ENCODE measurements at places on chromosomes 7 and 10.

- no peak for DNase-seq
Measured at GRCh38 chr7:157978766-157979165, 608.9 kb downstream of the PTPRN2 start.

- no peak for DNase-seq
Measured at GRCh38 chr10:61108915-61109314, 164.9 kb upstream of the RHOBTB1 start.

GRCh38 chr7:137983323-137984008 is 18.4 kb downstream of the CREB3L2 start:
- DNase-seq = no peak

GRCh38 chr7:124690840-124691239 is 74.8 kb downstream of the GPR37 start:
- no peak for DNase-seq

DNA sequence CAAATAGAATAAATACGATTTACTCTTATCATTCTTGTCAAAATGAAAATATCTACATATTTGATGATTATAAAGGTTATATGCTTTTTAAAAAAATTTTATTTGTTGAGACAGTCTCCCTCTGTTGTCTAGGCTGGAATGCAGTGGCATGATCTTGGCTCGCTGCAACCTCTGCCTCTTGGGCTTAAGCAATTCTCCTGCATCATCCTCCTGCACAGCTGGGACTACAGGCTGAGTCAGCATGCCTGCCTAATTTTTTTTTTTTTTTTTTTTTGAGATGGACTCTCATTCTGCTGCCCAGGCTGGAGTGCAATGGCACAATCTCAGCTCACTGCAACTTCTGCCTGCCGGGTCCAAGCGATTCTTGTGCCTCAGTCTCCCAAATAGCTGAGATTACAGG is 48.9 kb downstream of the PUS7 start:
- no peak for DNase-seq

DNA sequence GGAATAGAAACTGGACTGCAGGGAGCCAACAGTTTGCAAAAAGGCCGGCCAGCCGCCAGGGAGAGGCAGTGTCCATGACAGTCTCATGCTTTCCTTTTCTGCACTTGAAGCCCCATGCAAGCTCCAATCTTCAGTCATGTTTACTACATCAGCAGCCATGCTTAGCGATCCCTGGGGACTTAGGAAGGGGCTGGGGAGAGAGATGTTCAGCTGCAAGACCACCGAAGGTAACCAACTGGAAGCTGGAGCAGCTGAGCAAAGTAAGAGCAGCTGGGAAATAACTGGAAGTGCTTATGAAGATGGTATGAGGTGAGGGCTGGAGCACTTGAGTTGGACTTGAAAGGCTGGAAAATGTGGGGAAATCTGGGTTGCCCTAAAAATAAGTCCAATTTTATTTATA is 37.0 kb downstream of the PRR15 start:
- no peak for DNase-seq

- no peak for DNase-seq
Measured at GRCh38 chr7:130143334-130143732, 61.9 kb downstream of the TMEM209 start.

GRCh38 chr7:143283381-143283780 is 1.4 kb upstream of the TMEM139 start:
- DNase-seq = no peak

- DNase-seq = no peak
Measured at GRCh38 chr10:133347710-133348517, 741 bp downstream of the PRAP1 start.

DNA sequence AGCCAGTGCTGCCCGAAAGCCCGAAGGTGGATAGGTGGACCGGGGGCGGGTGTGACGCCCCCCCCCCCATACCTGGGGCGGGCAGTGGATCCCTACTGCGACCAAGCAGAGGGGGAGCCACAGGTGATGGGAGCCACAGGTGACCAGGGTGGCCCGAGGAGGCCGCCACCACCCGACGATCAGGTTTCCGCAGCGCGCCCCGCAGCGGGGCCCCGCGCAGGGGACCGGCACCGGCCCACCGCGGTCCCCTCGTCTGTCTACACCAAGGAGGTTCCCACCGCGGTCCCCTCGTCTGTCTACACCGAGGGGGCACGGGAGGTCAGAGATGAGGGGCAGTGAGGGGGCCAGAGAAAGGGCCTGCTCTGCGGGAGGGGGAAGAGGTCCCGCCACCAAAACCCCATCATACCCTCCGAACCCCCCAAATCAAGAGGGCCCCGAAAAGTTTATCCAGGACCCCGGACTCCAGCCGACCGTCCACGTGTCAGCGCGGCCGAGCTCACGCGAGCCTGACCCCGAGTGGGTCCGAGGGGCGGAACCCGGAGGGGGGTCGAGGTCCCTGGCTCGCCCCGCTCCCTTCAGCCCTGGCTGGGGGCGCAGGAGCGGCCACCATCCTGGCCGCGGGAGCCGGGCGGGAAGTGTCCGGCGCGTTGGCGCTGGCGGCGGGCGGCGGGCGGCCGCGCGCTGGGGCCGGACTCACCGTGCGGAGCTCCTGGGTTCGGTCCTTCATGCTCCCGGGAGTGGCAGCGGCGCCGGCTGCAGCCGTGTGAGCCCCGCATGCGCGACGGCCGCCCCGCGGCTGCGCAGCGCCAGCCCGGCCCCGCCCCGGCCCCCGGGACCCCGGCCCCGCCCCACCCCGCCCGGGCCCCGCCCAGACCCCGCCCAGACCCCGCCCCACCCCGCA is at the start of gene STX1A:
TSS of gene STX1A (minus strand) at position 765 of the 901 bp plus-strand sequence. CDS start at position 727, 38 bp downstream.
- DNase-seq = peak; percentile 73

DNA sequence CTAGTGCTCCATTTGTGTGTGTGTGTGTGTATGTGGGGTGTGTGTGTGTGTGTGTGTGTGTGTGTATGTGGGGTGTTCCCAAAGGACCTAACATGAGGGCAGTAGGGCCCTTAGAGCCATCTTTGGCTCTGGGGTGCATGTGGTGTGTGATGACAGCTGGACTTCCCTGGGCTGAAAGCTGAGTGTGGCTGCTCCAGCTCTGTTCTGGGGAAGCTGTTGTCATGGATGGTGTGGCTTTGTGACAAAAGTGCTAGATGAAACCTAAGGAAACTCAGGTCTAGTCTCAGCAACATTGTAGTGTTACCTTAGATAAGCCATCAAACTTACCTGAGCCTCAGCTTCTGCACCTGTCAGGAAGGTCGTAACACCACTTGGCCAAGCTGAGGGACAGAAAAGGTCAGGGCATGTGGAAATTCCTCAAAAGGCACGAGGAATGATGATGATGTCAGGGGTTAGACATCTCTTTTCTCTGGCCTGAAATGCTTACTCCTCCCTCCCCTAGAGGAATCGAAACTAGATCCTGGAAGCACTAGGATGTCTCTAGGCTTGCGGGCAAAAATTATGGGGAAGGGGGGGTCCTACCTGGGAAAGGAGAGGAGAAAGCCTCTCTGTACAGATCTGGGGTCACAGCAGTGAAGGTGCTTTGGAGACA is 115.4 kb downstream of the RPS24 start:
- no peak for DNase-seq

GRCh38 chr10:130483691-130484467 is 347.7 kb downstream of the GLRX3 start:
- DNase-seq = no peak

DNA sequence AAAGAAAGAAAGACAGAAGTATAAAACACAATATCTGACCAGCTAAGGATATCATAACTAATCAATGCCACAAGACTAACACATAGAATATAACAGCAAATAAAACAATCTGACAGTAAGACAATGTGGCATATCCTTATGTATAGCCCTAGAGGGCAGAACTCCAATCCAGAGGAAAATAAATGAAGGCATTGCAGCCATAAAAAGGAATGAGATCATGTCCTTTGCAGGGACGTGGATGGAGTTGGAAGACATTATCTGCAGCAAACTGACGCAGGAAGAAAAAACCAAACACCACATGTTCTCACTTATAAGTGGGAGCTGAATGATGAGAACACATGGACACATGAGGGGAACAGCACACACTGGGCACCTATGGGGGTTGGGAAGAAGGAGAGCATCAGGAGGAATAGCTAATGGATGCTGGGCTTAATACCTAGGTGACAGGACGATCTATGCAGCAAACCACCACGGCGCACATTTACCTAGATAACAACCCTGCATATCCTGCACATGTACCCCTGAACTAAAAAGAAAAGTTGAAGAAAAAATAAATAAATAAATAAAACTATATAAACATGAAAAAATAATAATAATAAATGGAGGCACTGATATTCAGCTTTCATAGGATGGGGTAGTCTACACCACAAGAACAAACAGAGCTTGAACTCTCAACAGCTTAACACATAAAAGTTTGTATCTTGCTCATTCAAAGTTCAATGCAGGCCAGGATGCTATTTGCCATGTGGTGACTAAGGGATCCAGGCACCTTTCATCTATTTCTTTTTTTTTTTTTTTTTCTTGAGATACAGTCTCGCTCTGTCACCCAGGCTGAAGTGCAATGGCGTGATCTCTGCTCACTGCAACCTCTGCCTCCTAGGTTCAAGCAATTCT is 66.1 kb upstream of the KAT6B start:
- no peak for DNase-seq

- no peak for DNase-seq
Measured at GRCh38 chr10:11865561-11865960, 42.4 kb downstream of the PROSER2 start.

- no peak for DNase-seq
Measured at GRCh38 chr10:27625452-27626211, 120.0 kb downstream of the MKX start.

GRCh38 chr10:89342206-89342958 is 14.6 kb downstream of the IFIT3 start:
- no peak for DNase-seq

DNA sequence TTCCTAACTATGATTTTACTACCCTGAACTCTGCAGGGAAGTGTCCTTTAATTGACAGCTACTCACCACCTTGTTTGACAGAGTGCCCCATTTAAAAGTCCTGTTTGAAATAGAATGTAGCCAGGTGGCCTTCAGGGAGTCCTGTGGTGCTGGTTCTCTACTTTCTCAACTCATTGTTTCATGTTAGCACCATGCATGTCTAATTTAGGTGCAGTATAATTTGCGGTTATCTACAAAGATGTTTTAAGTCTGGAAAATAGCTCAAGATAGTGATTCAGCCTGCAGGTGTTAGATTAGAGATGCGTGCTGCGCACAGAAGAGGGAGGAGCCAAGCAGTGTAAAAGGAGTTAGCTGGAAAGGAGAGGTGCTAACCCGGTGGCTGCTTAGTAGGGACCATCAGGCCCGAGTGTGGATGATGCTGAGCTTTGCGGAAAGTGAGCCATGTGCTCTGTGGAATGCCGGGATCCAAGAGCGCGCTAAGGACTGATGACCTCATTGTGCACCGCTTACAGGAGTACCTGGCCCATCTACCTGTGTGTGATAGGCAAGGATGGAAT is 1.2 kb downstream of the CCM2 start:
- DNase-seq = peak; percentile 77

DNA sequence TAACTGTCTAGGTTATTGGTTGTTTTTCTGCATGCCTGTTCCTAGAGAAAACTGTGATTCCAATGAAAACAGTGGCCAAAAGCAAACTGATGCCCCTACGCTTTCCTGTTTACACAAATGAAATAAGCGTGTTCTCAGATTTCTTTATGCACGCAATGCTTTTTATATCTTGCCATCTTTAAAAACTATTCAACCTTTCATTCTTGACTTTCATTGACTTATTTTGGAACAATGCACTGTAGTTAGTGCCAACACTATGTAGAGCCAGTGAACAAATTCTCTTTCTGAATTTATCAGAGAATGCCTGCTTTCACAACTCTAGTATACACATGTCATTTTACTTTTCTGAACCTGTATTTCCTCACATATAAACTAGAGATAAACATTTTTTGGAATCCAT is 86.6 kb downstream of the CABCOCO1 start:
- no peak for DNase-seq

- DNase-seq = no peak
Measured at GRCh38 chr7:105673367-105674084, 92.2 kb upstream of the EFCAB10 start.

DNA sequence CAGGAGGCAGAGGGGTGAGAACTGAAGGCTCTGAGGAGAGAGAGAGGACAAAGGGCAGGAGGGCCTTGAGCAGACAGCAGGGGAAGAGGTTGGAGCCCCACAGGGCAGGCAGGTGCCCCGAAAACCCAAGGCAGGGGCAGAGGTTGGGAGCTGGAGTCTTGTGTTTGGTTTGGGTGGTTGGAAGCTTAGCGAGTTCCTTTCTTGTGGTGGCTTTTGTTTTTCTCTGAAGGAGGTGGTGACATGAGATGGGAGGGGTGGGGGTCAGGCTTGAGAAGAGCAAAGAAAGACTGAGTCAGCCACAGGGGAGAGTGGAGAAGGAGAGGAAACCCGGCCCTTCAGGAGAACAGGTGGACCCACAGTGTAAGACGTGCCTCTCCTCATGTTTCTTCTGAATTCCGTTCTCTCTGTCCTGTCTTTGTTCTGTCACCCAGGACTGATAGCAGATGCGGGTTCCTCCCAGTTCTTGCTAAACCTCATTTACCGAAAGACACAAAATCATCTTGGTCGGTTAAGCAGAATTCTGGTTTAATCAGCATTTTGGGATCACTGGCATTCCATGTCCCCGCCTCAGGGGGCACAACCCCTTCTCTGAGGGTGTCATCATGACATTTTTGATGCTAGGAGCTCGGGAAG is 95.3 kb downstream of the INSYN2A start:
- DNase-seq = no peak

DNA sequence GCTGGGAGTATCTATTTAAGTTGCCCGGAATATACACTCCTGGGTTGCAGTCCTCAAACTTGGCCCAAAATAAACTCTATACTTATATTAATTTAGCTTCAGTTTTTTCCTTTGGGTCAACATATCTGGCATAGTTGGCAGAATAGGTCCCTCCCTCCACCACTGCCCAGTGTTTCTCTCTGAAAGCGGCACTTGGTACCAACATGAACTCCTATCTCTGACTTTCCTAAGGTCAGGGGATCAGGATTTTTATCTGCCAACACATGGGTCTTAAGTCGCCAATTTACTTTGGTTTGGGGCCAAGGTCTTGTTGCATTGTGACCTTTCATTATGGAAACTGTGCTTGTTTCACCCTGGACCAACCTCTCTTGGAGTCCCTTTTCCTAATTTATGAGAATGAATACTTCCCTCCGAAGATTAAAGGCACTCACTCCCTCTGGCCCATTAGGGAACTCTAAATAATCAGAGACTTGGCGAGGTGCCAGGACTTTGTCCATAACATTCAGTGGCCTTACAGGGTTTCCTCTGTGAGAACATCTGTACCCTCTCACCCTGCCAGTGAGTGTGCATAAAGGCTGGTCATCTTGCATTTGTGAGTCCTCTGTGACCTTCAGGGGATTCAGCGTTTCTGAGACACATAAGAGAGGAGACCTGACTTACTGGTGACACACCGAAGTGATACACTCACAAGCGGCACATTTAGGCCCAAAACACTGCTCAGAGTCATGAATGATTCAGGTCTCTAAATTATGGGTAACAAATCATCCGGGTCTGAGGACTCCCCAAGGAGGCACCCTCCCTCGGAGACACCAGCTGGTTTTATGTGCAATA is 19.7 kb upstream of the FKBP9 start:
- no peak for DNase-seq

DNA sequence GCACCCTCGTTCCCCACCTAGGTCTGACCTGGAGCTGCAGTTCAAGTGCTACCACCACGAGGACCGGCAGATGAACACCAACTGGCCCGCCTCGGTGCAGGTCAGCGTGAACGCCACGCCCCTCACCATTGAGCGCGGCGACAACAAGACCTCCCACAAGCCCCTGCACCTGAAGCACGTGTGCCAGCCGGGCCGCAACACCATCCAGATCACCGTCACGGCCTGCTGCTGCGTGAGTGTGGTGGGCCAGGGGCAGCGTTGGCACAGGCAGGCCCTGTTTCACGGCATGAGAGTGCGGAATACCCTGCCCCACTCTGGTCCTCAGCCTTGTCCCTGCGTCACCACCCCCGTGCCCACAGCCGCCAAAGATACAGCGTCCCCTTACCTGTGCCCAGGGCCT is 46.6 kb upstream of the PPIF start:
- no peak for DNase-seq

- peak; percentile 70 for DNase-seq
Measured at GRCh38 chr10:91901784-91902677, 7.3 kb downstream of the FGFBP3 start.
